ENCODE measurements at places on chromosomes 3 and 15.

DNA sequence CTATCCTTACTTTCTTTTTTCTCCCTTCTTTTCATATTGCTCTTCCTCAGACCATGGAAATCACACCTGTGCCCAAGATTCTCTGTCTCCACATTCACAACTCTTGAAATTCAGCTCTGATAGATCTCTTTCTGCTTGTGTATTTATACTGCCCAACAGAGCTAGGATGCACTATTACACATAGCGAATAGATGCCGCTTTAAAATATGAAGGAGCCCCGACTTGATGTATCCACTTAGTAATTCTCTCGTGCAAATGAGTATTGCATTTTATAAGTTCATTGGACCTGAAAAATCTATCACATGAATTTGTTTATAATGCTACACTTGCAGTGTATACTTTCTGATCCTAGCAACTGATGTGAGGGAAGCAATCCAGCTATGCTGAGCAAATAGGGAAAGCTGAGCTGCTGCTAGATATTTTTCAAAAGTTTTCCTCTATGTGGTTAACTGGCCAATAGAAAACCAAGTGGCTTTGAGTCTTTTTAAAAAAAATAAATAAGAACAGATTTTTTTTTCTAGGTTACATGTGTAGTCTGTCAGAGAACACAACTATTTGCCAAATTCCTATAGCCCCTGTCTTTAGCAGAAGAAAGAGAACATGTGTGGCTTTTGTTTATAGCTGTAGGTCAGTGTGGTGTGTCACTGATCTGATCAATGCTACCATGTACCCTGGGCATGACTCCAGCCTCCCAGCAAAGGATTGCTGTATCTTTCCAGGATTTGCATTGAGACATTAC is 64.3 kb upstream of the LEKR1 start:
- DNase-seq = peak; percentile 68

GRCh38 chr3:79339846-79340245 is 428.0 kb downstream of the ROBO1 start:
- DNase-seq = no peak

DNA sequence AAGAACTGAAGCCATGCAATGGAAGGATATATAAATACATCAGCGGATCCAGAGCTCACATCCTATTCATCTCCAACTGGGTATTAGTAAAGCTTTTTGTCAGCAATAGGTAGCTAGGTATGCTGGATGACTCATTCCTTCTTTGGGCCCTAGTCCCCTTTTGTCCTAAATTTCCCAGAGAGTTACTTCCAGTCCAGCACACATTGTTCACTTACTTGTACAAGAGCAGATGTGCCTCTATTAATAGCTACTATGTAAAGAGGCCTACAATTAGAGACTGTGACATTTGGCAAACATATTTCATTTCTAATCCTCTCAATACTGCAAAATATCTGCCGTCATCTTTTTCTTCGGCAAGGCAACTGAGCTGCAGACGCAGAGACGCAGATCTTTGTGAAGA is 1.7 kb upstream of the SLC4A7 start:
- DNase-seq = no peak

- peak; percentile 57 for DNase-seq
Observed at GRCh38 chr3:183122257-183122932, 23.1 kb upstream of the MCCC1 start.

Data from fibroblast of gingiva (primary cell).